ENCODE measurements at places on chromosomes 4 and X.

GRCh38 chrX:101117701-101118100 lies 19.7 kb downstream of the CENPI start:
- DNase-seq: no peak

- no peak for DNase-seq
These were observed 92.2 kb upstream of the GPR34 start for GRCh38 chrX:41596596-41596995.

GRCh38 chr4:13605330-13605729 lies 22.2 kb downstream of the BOD1L1 start:
- no peak for DNase-seq

- DNase-seq: no peak
These were observed 422.6 kb upstream of the DIPK2B start for GRCh38 chrX:45623266-45623665.

- DNase-seq: no peak
These were observed 18.4 kb upstream of the ACE2 start for GRCh38 chrX:15619053-15619755.

DNA sequence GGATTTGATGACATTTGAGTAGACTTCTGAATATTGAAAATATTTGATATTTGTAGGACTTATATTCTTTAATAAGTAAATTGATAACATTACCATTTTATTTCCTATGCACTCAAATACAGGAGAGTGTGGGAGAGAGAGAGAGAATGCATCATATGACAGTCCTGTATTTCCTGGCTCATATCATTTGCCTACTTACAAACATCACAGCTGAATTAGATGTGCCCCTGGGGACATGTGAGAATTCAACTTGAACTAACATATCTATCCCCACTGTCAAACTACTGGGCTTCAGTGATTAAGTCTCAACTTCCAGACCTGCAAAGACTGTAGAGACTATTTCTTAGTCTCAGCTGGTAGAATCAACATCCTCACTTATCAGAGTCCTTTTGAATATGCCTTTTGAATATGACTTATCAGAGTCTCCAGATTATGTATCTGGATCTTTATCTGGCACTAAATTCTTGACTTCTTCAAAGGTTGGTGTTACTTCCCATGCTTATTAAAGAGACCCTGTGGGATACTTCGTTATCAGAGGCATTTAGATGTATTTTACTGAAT lies 75.5 kb downstream of the PABPC4L start:
- no peak for DNase-seq

DNA sequence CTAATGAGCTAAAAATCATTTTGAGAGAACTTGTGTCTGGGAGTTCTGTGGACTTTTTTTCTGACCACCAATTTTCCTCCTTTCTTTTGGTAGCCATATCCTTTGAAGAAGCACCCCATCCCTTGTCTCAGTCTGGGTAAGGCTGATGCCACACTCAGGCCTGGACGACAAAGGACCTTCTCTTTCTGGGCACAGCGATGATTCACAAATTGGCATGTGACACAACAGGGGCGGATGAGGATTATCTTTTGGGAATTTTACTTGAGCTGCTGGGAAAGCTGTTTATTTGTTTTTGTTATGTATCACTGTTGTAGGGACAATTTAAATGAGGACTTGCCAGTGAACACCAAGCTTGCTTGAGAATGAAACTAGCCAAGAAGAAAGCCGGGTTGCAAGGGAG lies 233.4 kb upstream of the HAND2 start:
- DNase-seq: no peak

GRCh38 chr4:159698336-159698735 lies 595.5 kb downstream of the RAPGEF2 start:
- DNase-seq: no peak

GRCh38 chr4:78596111-78596742 lies 44.7 kb downstream of the ANXA3 start:
- DNase-seq: no peak

- no peak for DNase-seq
These were observed 54.6 kb downstream of the MTNR1A start for GRCh38 chr4:186500721-186501304.

DNA sequence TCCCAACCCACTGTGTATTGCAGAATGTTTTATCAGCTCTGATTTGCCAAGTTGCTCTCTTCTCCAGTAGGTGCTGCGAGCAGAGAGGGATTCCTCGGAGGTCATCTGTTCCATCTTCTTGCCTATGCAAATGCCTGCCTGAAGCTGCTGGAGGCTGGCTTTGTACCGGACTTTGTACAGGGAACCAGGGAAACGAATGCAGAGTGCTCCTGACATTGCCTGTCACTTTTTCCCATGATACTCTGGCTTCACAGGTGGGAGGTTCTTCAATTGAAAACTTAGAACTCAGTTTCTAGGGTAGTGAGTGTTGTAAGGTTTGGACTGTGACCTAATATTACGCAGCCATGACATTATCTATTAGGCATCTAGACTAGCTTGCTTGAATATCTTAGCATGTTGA lies 24.9 kb downstream of the AR start:
- no peak for DNase-seq

- DNase-seq: no peak
These were observed 106.2 kb upstream of the SMAD1 start for GRCh38 chr4:145375416-145375815.

GRCh38 chr4:165610679-165611437 lies 232.1 kb downstream of the CPE start:
- no peak for DNase-seq

DNA sequence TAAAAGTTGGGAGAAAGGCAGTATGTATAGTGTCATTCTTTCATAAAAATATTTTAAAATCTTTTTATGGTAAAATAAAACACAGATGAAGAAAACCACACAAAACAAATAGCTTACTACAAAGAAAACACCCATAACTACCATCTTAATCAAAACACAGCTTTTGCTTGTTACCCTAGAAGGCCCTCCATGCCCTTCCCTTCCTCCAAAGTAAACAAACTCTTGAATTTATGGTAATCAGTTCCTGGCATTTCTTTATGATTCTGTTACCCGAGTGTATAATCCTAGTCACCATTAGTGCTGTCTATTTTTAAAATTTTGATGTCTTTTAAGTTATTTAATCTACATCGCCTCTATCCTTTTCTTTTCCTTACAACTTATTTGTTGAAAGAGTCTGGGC lies 170.9 kb downstream of the APBB2 start:
- no peak for DNase-seq

DNA sequence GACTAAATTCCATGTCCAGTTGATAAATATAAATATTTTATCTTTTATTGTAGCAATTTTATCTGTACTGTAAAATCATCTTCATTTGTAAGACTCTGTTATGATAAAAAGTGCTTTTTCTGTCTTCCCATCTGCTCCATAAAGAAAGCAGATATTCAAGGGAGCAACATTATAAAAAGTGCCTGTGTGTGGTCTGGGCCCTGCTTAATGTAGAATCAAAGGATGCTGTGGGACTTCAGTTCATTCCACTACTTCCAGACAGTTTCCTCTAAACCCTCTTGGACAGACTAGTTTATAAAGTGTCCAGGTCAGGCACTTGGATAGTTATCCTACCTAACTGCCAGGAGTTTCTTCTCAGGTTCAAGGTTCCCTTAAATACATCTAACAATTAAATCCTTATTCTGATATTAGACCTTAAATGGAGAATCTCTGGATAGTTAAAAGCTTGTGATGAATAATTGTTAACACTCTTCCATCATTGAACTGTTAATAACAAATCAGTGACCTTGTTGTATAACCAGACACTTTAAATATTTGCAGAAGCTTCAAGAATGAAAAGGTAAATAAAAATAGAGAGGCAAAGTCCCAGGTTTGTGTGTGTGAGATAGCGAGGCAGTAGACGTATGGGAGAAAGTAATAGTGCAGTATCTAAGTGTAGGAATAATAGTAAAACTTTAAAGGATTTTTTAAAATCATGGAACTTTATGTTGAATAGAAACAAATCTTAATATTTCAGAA lies 237.5 kb upstream of the CTSO start:
- DNase-seq: no peak

DNA sequence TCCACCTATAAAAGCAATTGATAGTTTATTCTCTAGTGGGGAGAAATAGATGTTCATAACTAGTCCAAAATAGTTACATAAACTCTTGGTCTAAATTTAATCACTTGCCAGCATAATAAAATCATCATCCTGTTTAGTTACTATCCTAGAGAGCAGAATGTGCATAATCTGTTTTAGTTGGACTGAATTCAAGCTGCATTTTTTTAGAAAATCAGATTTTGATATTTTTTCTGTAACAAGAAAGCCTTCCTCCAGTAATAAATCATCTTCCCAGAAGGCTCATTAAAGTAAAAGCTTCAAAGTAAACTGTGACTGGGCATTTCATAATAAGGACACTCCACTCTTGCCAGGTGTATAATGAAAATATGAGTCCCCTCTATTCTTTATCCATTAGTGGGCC lies 453.1 kb downstream of the TRAM1L1 start:
- DNase-seq: no peak

- DNase-seq: no peak
These were observed 30.8 kb downstream of the ZNF827 start for GRCh38 chr4:145907812-145908211.

DNA sequence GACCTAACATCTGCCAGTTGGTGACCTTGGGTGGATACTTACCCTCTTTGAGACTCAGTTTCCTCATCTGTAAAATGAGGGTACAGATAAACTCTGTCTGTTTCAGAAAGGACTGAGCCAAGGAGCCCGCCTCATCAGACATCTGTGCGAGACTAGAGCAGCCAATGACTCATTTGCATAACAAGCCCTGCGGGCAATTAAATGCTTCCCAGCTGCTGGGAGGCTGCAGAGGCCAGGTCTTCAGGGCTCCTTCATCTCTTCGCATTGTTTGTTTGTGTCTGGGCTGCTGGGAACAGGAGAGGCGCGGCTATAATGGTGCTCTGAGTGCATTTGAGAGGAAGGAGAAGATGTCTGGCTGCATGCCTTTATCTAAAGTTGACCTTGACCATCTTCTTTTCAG lies 85.0 kb downstream of the ADRA2C start:
- no peak for DNase-seq

GRCh38 chrX:39643550-39643949 lies 454.2 kb downstream of the BCOR start:
- no peak for DNase-seq

- no peak for DNase-seq
These were observed 2.3 kb upstream of the CHIC2 start for GRCh38 chr4:54066718-54067129.

DNA sequence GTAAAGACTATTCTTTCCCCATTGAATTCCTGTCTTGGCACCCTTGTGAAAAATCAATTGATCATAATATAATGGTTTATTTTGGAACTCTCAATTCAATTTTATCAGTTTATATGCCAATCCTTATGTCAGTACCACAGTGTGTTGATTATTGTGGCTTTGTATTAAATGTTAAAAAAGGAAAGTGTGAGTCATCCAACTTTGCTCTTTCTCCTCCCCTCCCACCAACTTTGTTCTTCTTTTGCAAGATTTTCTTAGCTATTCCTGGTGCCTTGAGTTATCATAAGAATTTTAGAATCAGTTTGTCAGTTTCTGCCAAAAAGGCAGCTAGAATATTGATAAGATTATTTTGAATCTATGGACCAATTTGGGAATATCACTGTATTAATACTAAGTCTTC lies 11.2 kb upstream of the RNF175 start:
- DNase-seq: no peak

DNA sequence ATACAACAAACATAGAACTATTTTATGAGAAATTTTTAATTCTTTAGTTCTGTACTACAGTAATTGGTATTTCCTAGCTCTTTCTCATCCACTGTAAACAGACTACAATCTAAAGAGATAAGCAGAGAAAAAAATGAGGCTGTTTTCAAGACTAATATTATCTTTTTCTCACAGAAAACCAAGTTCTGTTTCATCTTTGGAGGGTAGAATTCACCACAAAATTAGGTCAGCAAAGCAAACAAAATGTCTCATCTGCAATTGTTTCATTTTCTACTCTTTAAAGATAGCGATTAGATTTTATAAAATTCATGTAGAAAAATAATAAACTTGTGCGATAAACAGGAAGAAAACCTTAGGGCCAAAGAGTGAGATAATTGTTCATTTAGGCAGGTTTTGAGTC lies 10.8 kb downstream of the APOO start:
- DNase-seq: no peak

- no peak for DNase-seq
These were observed 46.9 kb downstream of the CHST7 start for GRCh38 chrX:46620505-46620904.

DNA sequence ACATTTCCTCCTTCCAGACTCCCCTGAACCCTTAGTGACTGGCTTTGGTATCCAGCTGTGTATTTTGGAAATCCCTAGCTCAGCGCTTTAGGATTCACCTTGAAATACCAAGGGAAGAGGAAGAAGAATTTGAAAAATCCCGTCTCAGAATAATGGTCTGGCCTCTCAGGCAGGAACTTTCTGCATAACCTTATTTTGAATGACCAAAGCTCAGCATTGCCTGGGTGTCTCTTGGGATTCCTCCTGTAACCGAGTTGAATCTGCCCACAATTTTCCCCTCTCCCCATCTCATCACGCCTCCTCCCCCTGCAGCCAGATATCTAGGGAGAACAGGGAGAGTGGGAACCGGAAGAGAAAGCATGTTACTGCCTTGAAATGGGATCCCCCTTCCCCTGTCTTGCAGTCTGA lies 116.2 kb downstream of the SMIM20 start:
- DNase-seq: no peak

All from central memory CD8-positive, alpha-beta T cell (primary cell).